Cardiac septum (tissue), 1 donor: ENCODE measurements at places on chromosomes 2 and 18. TPM values are rescaled to one million over a fixed set of nuclear protein-coding genes. Genes with fewer than 3 reads are reported as not detected.

Gene SCRN3
- 39.4 TPM for total RNA-seq

Gene SFTPB
- not detected for total RNA-seq

Gene PID1
- total RNA-seq: 4.3 TPM

Gene ATG9A
- 66.3 TPM for total RNA-seq

Gene CDCA7
- 1.00 TPM for total RNA-seq

Gene CNGA3
- total RNA-seq: not detected

Gene UGT1A3
- not detected for total RNA-seq

Gene PARD6G
- total RNA-seq: 1.3 TPM

Gene VAMP8
- 8.2 TPM for total RNA-seq

Gene RIT2
- not detected for total RNA-seq

Gene DSC3
- total RNA-seq: 0.65 TPM

Gene PLA2R1
- 3.0 TPM for total RNA-seq

Gene TXNDC2
- not detected for total RNA-seq

Gene CRYBA2
- total RNA-seq: not detected

Gene RAX
- not detected for total RNA-seq

Gene PLCD4
- total RNA-seq: 0.67 TPM
